ENCODE measurements at places on chromosomes 7 and 10. TPM values are rescaled to one million over a fixed set of nuclear protein-coding genes. Genes with fewer than 3 reads are reported as not detected.

- no peaks in the 10 kb centered on the region for H3K36me3 ChIP-seq
- H3K27ac ChIP-seq: no peak overlapping the region
- no peak overlapping the region for H3K4me3 ChIP-seq
- no peak for DNase-seq
- no peaks in the 10 kb centered on the region for H3K27me3 ChIP-seq
- peaks cover 18% of the 10 kb centered on the region for H3K4me1 ChIP-seq
These were observed 75.9 kb downstream of the SHOC2 start for GRCh38 chr10:110995301-110995700.

FBXO24 gene
- 0.22 TPM for polyA plus RNA-seq

DNA sequence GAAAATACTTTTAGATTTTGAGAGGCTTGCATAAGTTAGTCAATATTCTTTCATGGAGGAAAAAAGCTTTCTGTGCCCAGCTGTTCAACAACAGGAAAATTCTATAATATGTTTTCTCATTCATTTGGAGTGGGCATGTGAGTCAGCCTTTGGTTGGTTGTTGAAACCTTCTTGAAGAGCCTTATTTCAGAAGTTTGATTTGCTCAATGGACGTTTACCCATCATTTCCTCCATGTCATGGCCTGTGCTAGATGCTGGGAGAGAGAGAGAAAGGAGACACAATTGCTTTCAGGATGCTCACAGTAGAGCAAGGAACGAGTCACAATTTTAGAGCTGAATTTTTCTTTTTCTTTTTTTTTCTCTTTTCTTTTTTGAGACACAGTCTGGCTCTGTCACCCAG, 181.7 kb downstream of the PRKCQ start:
- no peak for DNase-seq
- no peak overlapping the region for H3K4me3 ChIP-seq
- H3K4me1 ChIP-seq: peaks cover 9% of the 10 kb centered on the region
- no peak overlapping the region for H3K27ac ChIP-seq
- no peaks in the 10 kb centered on the region for H3K36me3 ChIP-seq
- no peaks in the 10 kb centered on the region for H3K27me3 ChIP-seq

ZNF425 gene
- 1.8 TPM for polyA plus RNA-seq

DNA sequence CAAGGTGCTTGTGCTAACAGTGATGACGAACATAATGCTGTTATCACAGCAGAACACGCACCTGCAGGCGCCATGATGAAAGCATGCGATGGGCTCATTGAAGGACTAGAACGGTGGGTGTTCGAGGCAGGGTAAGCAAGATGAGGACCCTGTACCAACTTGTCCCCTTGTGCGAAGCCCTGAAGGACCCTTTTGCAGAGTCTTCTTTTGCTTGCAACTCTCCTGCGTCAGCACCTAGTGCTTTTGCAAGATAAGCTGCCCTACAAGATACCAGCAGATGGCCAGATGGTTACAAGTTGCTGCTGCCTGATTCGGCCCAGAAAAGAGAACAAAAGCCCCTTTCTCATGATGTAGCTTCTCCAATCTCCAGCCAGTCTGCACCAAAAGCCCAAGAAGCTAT, 4.2 kb upstream of the IL15RA start:
- H3K27ac ChIP-seq: no peak overlapping the region
- H3K4me3 ChIP-seq: no peak overlapping the region
- peaks cover 25% of the 10 kb centered on the region for H3K27me3 ChIP-seq

DNA sequence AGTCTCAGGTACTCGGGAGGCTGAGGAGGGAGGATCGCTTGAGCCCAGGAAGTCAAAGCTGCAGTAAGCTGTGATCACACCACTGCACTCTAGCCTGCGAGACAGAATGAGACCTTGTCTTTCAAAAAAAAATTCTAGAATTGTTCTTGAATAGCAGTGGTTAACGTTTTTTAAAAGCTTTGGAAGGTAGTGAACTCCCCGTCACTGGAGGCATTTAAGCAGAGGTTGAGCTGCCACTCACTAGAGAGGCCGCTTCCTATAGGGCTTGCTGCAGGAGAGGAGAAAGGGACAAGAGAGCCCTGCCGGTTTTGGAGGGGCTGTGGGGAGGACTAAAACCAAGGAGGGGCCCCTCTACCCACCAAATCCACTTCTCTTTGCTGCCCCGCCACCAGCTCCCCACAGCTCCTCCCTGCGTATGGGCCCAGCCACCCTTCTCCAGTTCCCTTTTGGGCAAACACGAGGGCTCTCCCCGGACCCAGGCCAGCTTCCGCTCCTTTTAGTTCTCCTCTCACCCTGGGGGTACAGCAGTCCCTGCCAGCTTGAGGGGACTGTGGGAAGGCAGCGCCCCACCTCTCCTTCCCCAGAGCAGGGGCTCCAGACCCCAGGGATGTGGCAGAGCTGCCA, 86.9 kb upstream of the GTF2I start:
- no peaks in the 10 kb centered on the region for H3K27me3 ChIP-seq
- DNase-seq: no peak
- H3K36me3 ChIP-seq: no peaks in the 10 kb centered on the region

DNA sequence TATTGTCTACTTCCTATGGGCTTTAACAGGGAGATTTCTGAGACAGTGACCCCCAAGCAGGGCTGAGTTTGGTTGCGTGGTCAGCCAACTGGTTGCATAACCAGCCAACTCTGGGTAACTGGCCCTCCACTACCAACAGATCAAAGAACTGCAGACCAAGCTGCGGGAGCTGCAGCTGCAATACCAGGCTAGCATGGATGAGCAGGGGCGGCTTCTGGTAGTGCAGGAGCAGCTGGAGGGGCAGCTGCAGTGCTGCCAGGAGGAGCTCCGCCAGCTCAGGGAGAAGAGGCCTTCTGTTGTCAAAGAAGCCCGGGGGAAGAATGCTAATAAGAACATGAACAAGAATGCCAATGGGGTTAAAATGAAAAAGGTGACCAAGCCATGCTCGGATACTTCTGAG, 15.7 kb upstream of the FLNC start:
- H3K27ac ChIP-seq: no peak overlapping the region
- H3K27me3 ChIP-seq: peaks cover 16% of the 10 kb centered on the region
- H3K4me1 ChIP-seq: no peaks in the 10 kb centered on the region
- no peak overlapping the region for H3K4me3 ChIP-seq

GIMAP8 gene
- polyA plus RNA-seq: 0.26 TPM

DNA sequence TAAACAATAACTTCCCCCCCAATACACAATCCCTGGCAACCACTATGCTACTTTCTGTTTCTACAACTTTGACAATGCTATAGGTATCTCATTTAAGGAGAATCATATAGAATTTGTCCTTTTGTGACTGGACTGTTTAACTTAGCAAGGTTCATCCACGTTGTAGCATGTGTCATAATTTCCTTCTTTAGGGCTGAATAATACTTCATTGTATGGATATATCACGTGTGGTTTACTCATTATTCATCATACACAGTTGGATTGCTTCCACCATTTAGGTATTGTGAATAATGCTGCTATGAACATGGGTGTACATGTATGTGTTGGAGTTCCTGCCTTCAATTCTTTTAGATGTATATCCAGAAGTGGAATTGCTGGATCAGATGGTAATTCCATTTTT, 111.0 kb downstream of the LMBR1 start:
- H3K27ac ChIP-seq: no peak overlapping the region
- H3K4me1 ChIP-seq: peaks cover 4% of the 10 kb centered on the region
- no peaks in the 10 kb centered on the region for H3K27me3 ChIP-seq
- no peak for DNase-seq
- no peak overlapping the region for H3K4me3 ChIP-seq
- no peaks in the 10 kb centered on the region for H3K36me3 ChIP-seq

DNA sequence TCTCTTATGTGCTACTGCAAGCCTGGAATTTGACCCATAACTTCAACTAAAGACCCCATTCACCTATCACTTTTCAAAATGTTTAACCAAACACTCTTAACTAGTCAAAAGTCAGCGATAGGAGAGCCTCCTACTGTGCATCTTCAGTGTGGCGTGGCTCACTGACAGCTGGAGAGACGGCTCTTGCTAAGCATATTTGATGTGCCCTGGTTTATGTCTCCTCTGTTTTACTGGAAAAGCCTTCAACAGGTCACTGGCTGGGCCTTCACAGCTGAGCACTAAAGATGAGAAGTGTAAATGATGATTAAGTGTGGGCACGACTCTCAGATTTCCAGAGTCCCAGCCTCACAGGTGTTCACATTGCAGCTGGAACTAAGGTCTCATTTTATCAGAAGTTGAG, 472.1 kb downstream of the SEMA3D start:
- no peak overlapping the region for H3K27ac ChIP-seq
- no peaks in the 10 kb centered on the region for H3K36me3 ChIP-seq
- no peak overlapping the region for H3K4me3 ChIP-seq
- H3K27me3 ChIP-seq: no peaks in the 10 kb centered on the region

DNA sequence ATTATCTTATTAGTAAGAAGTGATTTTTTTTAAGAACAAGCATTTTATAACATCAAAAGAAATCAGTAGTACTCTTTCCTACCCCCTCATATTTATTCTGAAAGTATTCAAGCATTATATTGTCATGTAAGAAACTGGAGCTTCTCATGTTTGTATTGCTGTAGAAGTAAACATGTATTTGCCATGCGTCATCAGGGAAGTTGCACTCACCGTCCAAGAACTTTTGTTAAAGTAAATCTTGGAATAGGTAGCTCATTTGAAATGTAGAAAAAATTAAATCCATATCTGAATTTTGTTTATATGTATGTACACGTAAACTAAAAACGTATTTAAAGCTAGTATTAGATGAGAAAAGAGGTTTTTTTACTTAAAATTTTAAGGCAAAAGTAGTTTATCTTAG, 96.8 kb downstream of the PTEN start:
- DNase-seq: no peak
- H3K27me3 ChIP-seq: no peaks in the 10 kb centered on the region
- no peak overlapping the region for H3K4me3 ChIP-seq

DNA sequence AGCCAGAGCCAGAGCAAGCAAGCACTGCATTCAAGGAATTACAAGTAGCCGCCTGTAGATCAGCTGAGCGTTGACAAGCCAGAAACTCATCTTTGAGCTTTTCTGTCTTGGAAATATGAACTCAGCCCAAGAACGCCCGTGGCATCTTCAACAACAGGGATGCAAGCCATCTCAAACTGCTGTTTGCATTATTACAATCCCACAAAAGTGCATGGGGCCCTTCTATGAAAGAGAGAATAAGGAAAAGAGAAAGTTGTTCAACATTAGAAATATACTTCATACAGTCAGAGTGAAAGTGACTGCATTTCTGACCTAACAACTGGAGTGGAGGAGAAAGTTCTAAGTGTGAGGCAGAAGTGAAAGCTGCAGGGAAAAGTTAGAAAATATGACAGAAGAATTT, 6.5 kb downstream of the SGCE start:
- no peaks in the 10 kb centered on the region for H3K36me3 ChIP-seq
- H3K4me3 ChIP-seq: no peak overlapping the region
- peaks cover 11% of the 10 kb centered on the region for H3K27me3 ChIP-seq
- no peak overlapping the region for H3K27ac ChIP-seq
- no peak for DNase-seq

All from keratinocyte (primary cell).